Aorta (tissue), 5 donors: ENCODE measurements at places on chromosomes 4 and X. TPM values are rescaled to one million over a fixed set of nuclear protein-coding genes. Genes with fewer than 3 reads are reported as not detected.

GRCh38 chr4:166994686-166995085, 239.6 kb downstream of the SPOCK3 start:
- H3K36me3 ChIP-seq, result no peaks in the 10 kb centered on the region
- H3K27me3 ChIP-seq, result no peaks in the 10 kb centered on the region
- H3K27ac ChIP-seq, result no peak overlapping the region
- no peak overlapping the region for H3K4me3 ChIP-seq

The FANCB gene
- total RNA-seq, result 2.0 TPM

- no peaks in the 10 kb centered on the region for H3K36me3 ChIP-seq
- no peak overlapping the region for H3K4me3 ChIP-seq
- no peaks in the 10 kb centered on the region for H3K4me1 ChIP-seq
- H3K27me3 ChIP-seq, result no peaks in the 10 kb centered on the region
Measured at GRCh38 chr4:141759796-141760425, 123.5 kb downstream of the IL15 start.

The TNMD gene
- 0.36 TPM for total RNA-seq

The ZNF630 gene
- total RNA-seq, result 4.4 TPM
